GM12891 (cell line): ENCODE measurements at places on chromosomes 6 and 20.

GRCh38 chr6:129684323-129684884 lies 25.6 kb downstream of the ARHGAP18 start:
- no peak for DNase-seq

- DNase-seq = no peak
These were observed 334.2 kb downstream of the MAFB start for GRCh38 chr20:40354880-40355279.

DNA sequence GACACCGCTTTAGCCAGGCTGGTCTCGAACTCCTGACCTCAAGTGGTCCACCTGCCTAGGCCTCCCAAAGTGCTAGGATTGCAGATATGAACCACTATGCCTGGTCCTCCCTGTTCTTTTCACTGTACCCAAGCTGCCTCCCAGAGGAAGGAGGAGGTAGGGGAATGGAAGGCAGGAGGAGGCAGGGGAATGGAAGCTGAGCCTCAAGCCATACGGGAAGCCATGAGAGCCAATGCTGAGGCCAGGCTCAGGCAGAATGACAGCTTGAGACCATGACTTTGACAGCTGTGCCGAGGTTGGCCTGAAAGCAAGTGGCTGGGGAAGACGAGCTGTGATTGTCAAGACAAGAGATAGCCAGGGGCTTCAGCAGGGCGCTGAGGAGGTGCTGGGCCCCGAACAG lies 13.6 kb upstream of the ZNF335 start:
- DNase-seq = no peak

DNA sequence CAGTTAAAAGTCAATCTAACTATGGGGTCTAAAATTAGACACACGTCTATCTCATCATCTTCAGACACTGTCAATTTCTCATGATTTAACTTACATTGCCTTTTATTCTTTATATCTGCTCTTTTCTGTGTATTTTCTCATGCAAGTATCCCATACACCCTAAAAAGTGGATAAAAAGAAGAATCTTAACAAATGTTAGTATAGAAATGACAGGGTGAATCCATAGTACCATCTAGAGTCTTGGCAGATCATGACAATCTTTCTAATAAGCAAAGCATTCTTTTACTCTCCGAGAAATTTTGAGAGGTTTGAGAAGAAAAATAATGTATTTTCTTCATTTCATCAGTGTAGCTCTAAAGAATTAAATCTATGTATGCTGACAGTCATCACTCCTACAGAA lies 382.7 kb downstream of the C6orf118 start:
- no peak for DNase-seq

DNA sequence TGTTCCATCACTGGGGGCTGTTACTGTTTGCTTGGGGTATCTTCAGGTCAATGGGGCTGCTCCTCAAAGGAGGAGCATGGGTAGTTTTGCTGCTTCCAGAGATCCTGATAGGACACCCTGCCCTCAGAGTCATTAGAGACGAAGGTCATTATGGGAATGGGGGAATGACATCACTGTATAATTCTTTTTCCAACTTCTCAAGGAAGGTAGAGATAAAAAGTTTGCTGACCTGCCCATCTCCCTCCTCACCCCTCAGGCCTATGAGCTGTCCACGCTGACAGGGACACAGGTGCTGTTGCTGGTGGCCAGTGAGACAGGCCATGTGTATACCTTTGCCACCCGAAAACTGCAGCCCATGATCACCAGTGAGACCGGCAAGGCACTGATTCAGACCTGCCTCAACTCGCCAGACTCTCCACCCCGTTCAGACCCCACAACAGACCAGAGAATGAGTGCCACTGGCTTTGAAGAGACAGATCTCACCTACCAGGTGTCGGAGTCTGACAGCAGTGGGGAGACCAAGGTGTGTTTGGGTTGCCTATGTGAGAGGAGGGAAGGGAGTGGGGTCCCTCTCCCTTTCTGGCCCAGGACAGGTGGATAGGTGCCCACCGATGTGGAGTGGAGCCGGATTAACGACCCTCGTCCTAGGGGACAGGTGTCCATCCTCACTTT lies 2.7 kb downstream of the SRF start:
- no peak for DNase-seq

GRCh38 chr6:169917153-169917552 lies 165.7 kb downstream of the ERMARD start:
- no peak for DNase-seq

- DNase-seq = no peak
These were observed 2.3 kb downstream of the DST start for GRCh38 chr6:56640374-56640773.

GRCh38 chr20:45157962-45158361 lies 16.7 kb upstream of the PI3 start:
- no peak for DNase-seq

GRCh38 chr20:16914277-16914676 lies 166.1 kb downstream of the OTOR start:
- DNase-seq = no peak

DNA sequence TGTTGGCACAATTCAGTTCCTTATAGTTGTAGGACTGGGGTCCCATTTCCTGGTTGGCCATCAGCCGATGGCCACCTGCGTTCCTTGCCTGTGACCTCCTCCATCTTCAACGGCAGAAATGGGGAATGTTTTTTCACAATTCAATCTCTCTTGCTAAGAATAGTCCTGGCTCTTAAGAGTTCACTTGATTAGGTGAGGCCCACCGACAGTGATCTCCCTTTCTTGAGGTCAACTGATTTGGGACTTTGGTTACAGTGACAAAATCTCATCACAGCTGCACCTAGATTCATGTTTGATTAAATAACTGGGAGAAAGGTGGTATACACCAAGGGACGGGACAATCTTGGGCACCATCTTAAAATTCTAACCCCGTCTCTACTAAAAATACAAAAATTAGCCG lies 139.1 kb upstream of the DTNBP1 start:
- no peak for DNase-seq

DNA sequence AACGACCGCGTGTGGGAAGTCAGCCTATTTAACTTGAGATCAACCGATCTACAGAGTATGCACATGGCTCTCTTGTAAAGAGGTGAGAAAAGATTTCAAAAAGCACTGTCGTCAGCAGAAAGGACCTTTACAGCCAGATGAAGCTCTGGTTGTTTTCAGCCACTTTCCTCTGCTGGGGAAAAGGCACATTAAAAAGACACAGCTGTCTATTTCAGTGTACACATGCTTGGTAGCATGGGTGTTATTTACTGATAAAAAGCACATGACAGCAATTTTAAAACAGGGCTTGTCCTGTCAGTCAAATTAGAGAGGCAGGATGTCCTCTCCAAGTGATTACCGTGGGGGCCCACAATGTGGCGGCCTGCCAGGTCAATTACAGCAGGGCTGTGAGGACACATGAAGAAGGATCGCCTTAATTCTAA lies 188.9 kb downstream of the PRKN start:
- DNase-seq = no peak

DNA sequence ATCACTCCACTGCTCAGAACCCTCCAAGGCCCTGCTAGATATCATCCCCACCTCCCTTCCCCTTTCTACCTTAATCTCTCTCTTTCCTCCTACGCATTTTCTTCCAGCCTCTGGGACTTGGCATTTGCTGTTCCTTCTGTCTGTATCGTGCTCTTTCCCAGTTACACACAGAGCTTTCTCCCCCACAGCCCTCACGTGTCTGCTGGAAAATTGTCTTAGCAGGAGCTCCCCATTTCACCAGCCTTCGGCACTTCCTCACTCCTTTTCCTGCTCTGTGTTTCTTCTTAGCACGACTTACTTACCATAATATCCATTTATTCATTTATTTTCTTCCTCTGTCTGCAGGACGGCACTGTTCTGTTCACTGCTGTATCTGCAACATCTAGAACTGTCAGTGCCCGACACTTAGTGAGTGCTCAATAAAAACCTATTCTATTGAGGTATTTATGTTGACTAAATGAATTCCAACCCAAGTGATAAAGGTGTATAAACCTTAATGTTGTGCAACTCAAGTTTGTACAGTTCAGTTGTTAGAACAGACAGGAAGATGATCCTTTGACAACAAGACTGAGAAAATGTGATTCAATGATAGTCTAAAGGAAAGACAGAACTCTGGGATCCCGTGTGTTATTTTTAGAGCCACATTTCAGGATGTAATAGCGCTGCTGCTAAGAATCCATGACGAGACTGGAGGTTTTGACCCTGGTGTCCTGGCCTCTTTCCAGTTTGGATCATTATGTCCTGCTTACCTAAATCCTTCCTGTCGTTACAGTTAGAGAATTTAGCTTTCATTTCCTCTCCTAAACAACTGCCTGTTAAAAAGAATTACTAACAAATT lies 170.1 kb upstream of the LAMP5 start:
- DNase-seq = no peak

DNA sequence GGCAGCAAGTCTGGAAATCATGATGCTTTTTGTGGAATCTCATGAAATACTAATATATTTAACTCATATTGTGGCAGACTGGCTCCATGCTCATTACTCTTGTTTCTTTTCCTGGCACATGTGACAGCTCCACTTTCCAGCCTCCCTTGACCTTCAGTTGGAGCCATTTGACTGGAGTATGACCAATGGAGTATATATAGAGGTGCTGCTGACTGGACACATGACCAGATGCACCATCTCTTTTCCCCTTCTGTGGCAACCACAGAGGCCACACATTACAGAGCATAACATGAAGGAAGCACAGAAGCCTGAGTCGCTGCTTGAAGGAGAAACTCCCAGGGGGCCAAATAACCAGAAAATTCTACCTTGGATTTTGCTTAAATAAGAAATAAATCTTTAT lies 77.4 kb downstream of the MKKS start:
- DNase-seq = no peak

DNA sequence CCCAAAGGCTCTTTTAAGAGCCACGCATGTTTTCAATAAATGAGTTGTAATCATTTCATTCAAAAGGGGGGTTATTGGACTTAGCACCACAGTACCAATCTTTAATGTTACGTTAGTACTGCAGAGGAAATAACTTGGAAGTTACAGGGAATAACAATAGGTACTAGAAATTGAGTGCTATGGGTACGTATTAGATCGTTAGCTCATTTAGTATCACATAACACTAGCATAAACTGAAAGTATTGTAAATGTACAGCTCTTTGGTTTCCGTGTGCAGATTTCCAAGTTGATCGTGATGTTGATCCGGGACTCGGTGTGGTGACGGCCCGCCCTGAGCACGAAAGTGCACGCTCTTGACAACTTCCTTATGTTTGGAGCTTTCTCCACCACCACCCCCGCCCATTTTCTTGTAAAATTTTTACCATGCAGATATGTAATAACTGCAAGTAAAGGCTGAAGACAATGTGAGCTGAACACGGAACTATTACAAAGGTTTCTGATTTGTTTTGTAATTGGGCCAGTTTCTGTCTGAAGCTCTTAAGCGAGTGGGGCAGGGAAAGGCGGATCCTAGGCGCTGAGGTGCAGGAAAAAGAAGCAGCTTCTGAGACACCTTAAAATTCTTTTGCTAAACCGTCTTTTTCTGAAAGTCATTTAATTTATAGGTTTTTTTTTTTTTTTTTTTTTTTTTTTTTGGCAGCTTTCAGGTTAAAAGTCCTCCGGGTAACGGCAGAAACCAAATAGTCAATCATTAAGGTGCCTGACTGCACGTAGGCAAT lies 71.5 kb downstream of the HFE start:
- no peak for DNase-seq

GRCh38 chr20:33910056-33910455 lies 83.7 kb upstream of the RALY start:
- DNase-seq = no peak

- DNase-seq = no peak
These were observed 176.9 kb downstream of the RFPL4B start for GRCh38 chr6:112524071-112524470.

- DNase-seq = no peak
These were observed 48.1 kb upstream of the HLA-E start for GRCh38 chr6:30441171-30441570.

- DNase-seq = no peak
These were observed 309.5 kb downstream of the TAF4 start for GRCh38 chr20:61755971-61756845.

DNA sequence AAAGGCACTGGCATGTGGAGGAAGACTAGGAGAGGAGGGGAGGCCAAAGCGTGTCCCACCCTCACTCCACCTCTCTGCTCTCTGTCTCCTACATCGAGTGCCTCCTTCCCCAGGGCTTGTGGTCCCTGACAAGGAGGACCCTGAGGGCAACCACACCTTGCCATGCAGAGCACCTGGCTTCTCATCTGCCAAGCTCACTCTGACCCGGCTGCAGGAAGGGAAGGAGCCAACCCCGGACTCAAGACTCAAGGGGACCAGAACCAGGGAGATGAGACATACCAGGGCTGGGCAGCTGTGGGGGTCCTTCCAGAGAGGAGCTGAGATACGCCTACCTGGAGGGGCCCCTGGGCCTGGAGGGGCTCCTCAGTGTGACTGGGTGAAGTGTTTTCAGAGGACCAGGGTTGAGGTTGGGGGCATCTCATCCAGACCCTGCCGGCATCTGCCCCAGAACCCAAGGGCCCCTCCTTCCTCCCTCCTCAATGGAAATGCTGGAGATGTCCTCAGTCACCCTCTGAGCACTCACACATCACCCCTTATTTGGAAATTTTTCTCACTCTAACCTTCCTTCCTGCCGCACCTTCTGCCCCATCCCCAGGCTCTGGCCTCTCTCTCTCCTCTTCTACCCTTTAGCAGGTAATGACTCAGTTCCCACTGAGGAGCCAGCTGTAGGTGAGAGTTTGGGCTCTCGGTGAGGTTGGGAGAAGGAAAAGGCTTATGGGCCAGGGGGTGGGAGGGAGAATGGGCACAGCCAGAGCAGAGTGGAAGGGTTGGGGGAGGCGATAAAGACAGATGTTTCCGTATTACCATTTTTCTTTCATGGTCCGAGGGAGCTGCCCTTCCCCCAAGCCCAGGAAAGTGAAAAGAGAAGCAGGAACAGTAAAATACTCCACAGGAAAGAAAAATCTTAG lies 32.0 kb upstream of the POU5F1 start:
- DNase-seq = no peak

- DNase-seq = no peak
These were observed 453.2 kb upstream of the PTCHD4 start for GRCh38 chr6:48564036-48564820.

- DNase-seq = no peak
These were observed 291.6 kb upstream of the CDH4 start for GRCh38 chr20:60960500-60960899.

DNA sequence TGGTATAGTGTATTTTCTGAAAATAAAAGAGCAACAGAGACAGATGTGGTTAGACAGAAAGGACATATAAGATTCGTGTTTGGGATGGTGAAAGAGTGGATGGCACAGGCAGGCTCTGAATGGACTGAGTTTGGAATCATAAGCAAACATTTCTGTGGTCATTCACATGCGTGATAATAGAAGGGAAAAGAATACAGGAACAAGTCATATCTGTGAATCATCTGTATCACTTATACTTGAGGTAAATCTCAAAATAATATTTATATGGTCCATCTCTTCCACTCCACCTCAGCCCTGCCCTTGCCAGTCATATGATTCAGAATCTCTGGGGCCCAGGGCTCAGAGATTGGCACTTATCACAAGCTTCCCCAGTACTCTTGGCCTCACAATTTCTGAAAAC lies 535.1 kb downstream of the BCKDHB start:
- DNase-seq = no peak

GRCh38 chr6:2485116-2485515 lies 239.7 kb upstream of the GMDS start:
- DNase-seq = no peak
